ENCODE measurements at places on chromosomes 3 and 15.

- DNase-seq, result no peak
These were observed 150.0 kb downstream of the RTP4 start for GRCh38 chr3:187518207-187518606.

GRCh38 chr15:69750253-69750652, 297.6 kb downstream of the RPLP1 start:
- DNase-seq, result no peak

DNA sequence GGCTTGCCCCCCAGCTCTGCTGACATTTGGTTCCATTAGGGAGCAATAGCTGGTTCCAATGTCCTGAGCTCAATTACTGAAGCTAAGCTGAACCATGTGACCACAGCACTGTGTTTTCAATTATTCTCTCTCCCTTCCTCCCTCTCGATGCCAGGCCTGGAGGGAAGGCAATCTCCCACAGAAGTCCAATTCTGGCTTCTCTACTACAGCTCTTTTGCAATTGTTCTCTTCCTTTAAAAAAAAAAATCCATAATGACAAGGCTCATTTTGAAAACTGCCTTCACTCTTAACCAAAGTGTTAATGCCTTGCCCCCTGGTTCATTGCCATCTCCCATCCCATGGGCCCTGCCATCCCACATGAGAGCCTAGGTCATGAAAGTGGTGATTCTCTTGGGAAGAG, 24.8 kb downstream of the IL16 start:
- DNase-seq, result no peak

- no peak for DNase-seq
These were observed 60.2 kb downstream of the TMEM39A start for GRCh38 chr3:119403201-119403600.

- no peak for DNase-seq
These were observed 15.6 kb downstream of the CADM2 start for GRCh38 chr3:84974347-84974746.

DNA sequence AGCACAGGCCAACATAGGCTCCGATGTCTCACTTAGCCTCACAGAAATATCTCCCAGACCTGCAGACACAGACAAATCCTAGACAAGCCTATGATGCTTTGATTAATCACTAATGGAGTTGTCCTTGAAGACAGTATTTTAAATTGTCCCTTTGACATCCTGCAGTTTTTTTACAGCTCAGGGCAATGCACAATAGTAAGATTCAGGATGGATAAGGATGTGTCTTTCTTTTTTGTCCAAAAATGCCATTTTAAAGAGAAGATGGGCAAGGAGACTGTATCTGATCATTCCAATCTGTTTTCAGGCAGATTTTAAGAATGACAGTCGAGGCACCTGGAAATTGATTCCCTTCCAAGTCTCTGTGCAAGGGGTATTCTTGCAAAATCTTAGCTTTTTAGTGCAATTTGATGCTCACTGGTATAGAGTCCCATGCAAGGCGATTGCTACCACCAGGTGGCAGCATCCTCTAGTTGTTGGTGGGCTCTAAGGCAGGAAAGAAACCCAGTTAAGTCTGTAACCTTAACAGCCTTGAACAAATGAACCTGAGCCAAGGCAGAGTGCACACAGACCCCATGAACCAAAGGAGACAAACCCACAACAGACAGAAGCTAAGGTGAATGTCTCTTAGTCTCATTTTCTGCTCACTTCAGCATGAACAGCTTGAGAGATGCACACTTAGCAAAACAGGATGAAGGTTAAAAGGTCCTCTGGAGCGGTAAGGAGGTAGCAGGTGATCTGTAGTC, 51.2 kb upstream of the MINAR1 start:
- DNase-seq, result peak; percentile 81

DNA sequence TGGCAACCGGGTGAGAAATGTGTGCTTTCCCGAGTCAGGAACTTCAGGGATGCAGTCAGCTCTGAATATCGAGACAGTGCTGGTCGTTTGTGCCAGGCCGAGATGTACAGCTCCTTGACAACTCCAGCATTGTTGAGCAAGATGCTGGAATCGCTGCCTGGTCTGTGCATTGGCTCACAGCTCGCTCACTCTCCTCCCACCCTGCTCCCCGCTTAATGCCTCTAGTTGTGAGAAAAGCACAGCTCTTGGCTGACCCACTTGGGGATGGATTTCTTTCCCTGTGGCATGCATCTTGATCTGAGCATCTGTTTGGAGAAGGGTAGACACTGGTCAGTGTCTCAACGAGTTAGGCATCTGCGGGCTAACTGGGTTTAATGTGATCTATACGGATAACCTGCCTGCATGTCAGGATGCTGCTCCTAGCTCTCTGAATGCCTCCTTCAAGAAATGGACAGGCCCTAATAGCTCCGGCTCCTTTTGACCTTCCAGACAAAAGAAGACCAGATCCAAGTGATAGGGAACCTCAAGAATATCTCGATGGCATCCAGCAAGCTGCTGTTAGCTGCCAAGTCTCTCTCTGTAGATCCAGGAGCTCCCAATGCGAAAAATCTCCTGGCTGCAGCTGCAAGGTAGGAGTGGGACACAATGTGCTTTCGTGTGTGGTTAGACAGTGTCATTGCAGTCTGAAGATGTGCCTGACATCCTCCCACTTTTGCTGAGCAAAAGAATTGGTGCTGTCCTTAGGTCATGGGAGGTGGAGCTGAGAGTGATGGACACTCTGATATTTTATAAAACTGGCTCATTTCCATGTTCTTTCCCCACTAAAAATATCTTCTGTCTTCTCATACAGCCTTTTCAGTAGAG, 302.2 kb upstream of the TPM1 start:
- no peak for DNase-seq
